CD4-positive, alpha-beta T cell treated with Interleukin-17A for 1 hour (primary cell): ENCODE measurements at places on chromosomes 16 and 17.

- no peak for DNase-seq
Observed at GRCh38 chr16:70688246-70688742, 2.4 kb upstream of the MTSS2 start.

DNA sequence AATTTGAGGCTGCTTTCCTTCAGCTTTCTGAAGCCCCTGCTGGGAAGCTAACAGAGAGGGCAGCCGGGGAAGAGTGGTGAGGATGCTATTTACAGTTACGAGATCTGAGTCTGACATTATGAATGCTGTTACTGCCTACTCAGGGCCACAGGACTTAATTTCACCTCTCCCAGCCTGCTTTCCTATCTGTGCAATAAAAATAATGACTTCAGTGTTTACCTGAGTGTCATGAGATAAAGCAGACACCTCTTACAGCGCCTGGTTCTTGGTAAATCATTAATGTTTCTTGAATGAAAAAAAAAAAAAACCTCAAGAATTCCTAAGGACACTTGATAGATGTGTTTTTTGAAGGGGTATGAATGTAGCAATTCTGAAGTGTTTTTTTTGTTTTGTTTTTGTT is 24.2 kb upstream of the CPHXL start:
- DNase-seq, result no peak

DNA sequence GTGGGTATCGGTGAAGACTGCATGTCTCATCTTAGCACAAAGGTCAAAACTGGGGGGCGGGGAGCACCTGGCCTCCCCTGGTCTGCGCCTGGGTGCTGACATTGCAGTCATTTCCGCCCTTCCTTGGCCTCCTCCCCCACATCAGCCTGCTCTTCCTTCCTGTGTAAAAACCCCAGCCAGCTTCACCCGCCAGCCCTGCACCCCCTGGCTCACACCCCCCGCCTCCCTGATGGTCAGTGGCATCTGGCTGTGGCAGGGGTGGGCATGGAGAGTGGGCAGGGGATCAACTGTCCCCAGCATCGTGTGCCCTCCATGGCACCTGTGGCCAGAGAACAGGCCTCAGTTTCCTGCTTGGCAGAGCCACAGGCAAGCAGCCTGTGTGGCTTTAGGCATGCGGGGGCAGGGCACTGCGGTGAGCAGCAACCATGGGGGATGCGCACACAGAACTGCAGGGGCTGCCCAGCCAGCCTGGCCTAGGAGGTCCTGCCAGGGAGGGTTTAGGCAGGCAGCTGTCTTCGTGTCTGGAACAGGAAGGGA is 26.5 kb upstream of the LASP1NB start:
- DNase-seq, result peak; percentile 88

- no peak for DNase-seq
Observed at GRCh38 chr17:13474073-13474800, 127.5 kb downstream of the HS3ST3A1 start.

GRCh38 chr17:27218041-27218440 is 75.9 kb upstream of the WSB1 start:
- no peak for DNase-seq

DNA sequence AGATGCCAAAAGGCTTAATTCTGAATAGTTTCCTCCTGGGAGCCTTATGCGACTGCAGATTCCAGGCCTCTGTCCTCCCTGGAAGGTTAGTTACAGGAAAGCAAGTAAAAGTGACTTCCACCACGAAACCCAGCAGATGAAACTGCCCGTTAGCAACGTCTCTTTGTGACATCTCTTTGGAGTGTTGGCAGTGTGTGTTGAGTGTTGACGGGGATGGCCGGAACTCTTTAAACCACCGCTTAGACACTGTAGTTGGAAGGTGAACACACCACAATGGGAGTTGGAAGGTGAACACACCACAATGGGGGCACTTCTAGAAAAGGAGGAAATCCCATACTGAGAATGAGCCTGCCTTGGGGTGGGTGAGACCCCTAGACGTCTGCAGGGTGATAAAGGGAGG is 858 bp downstream of the SKAP1 start:
- DNase-seq, result peak; percentile 66

GRCh38 chr17:75776386-75777295 is 8.0 kb upstream of the UNK start:
- DNase-seq, result peak; percentile 69

- DNase-seq, result no peak
Observed at GRCh38 chr17:82666931-82667667, 18.9 kb upstream of the WDR45B start.

DNA sequence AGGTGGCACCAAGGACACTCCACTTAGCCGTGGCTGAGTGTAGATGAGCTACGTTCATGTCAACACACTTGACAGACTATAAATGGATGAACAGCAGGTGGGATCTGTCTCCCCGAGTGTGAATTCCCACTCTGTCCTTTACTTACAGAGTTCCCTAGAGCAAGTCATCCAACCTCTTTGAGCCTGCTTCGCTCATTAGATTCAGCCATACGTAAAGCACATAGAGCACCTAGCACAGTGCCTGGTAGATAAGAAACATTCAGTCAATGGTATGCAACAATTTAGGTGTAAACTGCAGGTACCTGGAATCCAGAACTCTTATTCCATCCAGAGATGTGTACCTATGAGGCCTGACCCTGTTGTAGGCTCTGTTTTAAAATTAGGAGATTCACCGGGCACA is 227.8 kb upstream of the C16orf82 start:
- no peak for DNase-seq

GRCh38 chr16:11017499-11017898 is 73.1 kb downstream of the CLEC16A start:
- DNase-seq, result no peak
